CD4-positive, alpha-beta memory T cell (primary cell): ENCODE measurements at places on chromosomes 1 and 21. TPM values are rescaled to one million over a fixed set of nuclear protein-coding genes. Genes with fewer than 3 reads are reported as not detected.

DNA sequence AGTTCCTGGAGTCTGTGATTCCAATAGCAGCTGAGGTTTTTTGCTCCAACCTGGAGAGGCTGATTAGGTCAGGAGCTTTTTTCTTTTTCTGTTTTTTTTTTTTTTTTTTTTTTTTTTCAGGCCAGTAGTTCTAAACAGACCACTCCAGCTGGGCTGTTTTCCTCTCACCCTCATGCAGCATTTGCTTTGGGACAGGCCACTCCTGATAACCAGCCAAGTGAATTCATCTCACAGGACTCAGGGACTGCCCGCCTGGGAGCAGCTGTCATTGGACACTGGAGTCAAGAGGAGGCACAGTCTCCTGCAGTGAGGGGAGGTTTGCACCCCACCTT lies 22.9 kb downstream of the PLXNA2 start:
- no peak overlapping the region for H3K4me3 ChIP-seq
- DNase-seq = no peak
- H3K4me1 ChIP-seq = no peaks in the 10 kb centered on the region
- H3K27ac ChIP-seq = no peak overlapping the region

GRCh38 chr1:211609120-211610024 lies 30.4 kb upstream of the SLC30A1 start:
- no peak for DNase-seq
- H3K36me3 ChIP-seq = no peaks in the 10 kb centered on the region
- peaks cover 18% of the 10 kb centered on the region for H3K4me1 ChIP-seq
- no peak overlapping the region for H3K27ac ChIP-seq

The LCE1C gene
- not detected for polyA plus RNA-seq

DNA sequence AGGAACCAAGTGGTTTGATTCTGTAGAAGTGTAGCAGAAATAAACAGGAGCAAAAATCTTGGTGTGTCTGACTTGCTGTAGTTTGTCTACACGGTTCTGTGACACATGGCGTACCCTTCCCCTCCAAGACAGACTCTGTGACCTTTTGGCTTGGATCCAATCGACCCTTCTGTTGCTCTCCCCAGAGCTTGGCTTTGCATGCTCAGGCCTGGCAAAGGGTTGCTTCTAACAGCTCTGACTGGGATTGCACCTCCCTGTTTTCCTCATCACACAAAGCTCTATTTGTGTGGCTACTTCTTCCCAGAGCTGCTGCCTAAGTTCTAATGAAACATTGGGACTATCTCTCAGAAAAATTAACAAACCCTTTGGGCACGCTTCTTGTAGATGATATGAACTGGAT lies 24.0 kb downstream of the NGF start:
- no peak for DNase-seq

- peaks cover 25% of the 10 kb centered on the region for H3K4me1 ChIP-seq
Observed at GRCh38 chr1:227774821-227775661, 39.8 kb downstream of the SNAP47 start.
